ENCODE measurements at places on chromosomes 7 and 10. TPM values are rescaled to one million over a fixed set of nuclear protein-coding genes. Genes with fewer than 3 reads are reported as not detected.

DNA sequence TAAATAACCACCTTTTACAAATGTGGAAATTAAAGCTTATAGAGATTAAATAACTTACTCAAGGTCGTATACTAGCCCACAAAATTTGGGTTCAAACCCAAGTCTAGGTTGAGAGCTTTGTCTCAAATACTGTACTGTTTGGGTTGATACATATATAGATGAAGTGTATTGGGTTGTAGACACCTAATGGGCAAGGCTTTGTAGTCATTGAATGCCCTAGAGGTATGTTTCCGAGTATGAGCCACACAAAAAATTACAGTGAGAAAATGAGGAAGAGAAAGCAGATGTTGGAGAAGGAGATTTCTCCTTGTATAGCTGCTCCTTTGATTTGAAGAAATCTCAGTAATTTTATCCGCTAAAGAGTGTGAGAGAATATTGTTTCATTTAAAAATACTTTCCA lies 60.6 kb downstream of the C1GALT1 start:
- DNase-seq = no peak

DNA sequence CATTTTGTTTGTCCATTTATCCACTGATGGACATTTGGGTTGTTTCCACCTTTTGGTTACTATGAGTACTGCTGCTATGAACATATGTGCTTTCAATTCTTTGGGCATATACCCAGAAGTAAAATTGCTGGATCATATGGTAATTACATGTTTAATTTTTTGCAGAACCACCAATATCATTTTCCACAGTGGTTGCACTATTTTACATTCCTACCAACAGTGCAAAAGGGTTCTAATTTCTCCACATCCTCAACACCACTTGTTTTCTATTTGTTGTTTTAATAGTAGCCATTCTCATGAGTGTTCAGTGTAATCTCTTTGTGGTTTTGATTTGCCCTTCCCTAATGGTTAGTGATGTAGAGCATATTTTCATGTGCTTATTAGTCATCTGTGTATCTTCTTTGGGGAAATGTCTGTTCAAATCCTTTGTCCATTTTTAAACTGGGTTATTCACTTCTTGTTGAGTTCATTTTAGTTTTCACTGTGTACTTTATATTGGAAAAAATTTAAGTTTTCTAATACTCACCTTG lies 101.9 kb downstream of the HIBADH start:
- DNase-seq = no peak

GRCh38 chr7:107118109-107118900 lies 50.5 kb upstream of the HBP1 start:
- DNase-seq = no peak

DNA sequence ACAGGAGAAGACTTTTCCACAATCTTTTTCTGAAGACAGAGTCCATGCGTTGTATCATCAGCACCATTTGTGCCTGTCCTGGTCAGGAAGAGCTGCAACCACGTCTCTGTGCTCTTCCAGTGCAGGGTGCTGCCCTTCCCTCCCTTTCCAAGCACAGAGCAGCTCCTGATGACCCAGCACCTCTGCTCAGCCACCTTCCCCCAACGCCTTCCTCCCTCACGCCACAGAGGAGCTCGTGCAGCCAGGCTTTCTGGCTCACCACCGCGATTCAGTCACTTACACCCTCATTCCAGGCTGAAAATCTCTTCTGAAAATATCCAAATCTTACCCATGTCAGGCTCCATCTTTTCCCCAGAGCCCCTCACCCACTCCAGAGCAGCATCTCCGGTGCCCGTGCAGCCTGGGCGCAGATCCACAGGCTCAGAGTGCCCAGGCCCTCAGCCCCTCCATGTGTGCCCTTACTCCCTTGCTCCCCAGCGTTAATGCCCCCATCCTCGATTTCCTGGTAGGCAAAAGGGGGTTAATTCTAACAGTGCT lies 181.5 kb downstream of the DIP2C start:
- no peak for DNase-seq

GRCh38 chr10:123136806-123137642 lies 1.3 kb downstream of the HMX3 start:
- no peak for DNase-seq

- DNase-seq = no peak
Measured at GRCh38 chr7:46489106-46489505, 568.0 kb upstream of the IGFBP3 start.

GRCh38 chr10:113967126-113967525 lies 76.5 kb upstream of the ADRB1 start:
- DNase-seq = no peak

GRCh38 chr7:98212532-98213041 lies 1.3 kb downstream of the BHLHA15 start:
- no peak for DNase-seq

BTBD16 gene
- total RNA-seq = 0.15 TPM

AFAP1L2 gene
- total RNA-seq = 8.9 TPM

IDI2 gene
- total RNA-seq = not detected

AP1S1 gene
- total RNA-seq = 84.8 TPM
